T-helper 2 cell (primary cell): ENCODE measurements at places on chromosomes 7 and 10.

- DNase-seq, result no peak
Observed at GRCh38 chr10:43963793-43964425, 315.2 kb upstream of the ZNF32 start.

DNA sequence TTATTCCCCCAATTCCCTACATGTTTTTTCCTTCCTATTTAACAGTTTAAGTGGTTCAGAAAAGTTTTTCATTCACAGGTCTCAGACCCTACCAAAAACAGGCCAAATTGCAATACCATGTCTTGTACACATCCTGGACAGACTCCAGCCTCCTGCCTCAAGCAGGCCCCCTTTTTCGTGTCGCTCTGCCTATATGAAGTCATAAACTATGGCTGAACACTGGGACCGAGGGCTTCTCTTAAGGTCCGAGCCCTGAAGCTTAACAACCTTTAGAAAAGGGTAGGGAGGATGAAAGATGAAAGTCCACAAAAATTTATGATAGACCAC lies 1.4 kb downstream of the FBXW4 start:
- peak; percentile 58 for DNase-seq

GRCh38 chr10:12179606-12180170 lies 16.0 kb downstream of the NUDT5 start:
- DNase-seq, result no peak

DNA sequence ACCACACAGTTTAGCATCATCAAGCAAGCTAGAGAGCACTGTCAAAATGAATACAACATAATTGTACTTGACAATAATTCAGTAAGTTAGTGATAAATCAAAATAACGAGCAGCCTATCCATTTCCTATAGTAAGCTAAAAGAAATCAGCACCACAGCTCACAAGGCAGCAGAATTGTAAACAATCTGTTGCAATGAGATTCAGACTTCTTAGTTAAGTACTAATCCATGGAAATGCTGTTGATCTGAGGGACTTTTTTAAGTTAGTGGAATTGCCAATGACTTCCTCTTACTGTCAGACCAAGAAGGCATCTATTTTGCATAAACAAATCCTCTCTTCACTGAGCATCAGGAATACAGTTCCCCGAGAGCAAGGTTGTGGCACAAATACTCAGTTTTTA lies 136.6 kb upstream of the CCDC6 start:
- no peak for DNase-seq

DNA sequence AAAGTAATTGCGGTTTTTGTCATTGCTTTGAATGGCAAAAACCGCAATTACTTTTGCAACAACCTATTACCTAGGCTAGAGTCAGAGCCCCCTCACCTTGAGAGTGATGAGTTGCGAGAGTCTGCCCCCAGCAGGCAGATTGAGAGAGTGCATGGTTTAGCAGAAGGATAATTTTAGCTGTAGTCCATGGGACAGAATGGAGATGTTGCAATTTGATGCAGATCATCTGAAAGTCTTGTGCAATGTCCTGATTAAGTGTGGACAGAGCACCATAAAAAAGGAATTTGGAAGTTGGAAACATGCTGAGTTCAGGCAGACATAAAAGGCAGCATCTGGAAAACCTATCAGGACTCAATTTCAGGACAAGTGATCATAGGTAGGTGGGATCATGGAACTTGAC lies 48.7 kb downstream of the GPR141 start:
- DNase-seq, result no peak

- DNase-seq, result no peak
Observed at GRCh38 chr7:158282461-158283001, 305.1 kb downstream of the PTPRN2 start.

DNA sequence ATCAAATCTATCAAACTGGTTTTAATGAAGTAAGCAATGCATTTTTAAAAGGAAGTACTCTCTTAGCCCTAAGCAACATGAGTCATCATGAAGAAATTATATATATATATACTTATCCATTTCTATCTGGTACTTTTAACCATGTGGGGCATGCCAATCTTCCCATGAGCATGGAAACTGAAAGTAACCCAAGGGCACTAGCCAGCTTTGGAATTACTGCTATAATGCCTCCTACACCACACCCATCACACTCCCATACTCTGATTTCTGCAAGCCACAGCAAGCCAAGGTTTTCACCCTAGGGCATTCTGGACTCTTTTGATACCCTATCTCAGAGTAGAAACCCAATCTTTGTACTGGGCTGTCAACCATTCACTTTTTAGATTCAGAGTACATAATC lies 204.6 kb downstream of the IMMP2L start:
- DNase-seq, result no peak

DNA sequence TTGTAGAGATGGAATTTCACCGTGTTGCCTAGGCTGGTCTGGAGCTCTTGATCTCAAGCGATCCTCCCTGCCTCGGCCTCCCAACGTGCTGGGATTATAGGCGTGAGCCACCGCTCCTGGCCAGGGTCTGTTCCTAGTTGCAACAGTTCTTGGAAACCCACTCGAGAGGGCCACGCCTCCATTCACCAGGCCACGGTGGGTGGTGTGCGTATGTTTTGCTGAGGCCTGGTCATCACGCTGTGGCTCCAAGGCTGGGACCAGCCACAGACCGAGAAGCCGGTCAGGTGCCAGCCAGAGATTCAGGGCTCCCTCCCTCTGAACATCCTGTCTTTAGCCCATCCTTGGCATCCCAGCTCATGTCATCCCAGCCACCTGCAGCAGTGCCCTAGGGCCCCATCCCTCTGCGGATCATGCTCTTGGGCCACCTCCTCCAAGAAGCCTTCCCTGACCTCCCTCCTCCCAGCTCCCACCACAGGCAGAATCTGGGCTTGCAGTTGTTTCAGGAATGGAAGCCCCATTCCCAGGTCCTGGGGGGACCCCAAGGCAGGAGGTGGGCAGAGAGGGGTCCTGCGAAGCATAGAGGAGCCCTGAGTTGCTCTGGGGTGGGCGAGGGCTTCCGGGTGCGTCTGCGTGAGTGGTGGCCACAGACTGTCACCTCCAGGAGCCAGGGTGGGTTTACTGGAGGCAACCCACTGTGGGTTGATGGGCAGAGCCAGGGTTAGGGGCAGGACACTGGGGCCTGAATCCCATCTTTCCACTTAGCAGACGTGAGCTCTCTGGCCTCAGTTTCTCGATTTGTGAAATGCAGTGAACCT lies 5.2 kb downstream of the LAT2 start:
- no peak for DNase-seq

GRCh38 chr7:110573862-110574528 lies 516.9 kb upstream of the LRRN3 start:
- no peak for DNase-seq

DNA sequence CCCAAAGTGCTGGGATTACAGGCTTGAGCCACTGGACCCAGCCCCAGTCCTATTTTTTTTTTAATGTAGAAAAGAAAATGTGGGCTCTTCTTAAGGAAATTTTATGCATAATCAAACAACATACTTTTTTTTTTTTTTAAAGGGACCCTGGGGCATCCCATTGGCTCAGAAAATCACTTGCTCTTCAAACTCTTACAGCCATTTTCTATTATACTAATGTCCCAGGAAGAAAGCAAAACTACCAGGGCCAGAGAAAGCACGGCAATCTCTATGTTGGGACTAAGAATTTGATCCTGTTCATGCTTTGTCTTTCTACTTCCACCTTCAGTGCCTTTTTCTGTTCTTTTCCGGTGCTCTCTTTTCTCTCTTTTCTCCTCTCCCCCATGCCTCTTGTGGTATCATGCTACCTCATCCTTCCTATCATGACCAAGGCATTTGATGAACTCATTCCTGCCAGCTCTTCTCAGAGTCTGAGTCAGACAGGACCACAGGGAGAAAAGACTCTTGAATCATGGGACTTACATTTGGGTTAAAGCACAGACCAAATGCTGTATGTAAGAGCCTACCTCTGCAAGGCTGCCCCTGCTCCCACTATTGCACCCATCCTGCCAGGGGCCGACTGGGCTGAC lies 76.4 kb upstream of the CCNY start:
- no peak for DNase-seq

DNA sequence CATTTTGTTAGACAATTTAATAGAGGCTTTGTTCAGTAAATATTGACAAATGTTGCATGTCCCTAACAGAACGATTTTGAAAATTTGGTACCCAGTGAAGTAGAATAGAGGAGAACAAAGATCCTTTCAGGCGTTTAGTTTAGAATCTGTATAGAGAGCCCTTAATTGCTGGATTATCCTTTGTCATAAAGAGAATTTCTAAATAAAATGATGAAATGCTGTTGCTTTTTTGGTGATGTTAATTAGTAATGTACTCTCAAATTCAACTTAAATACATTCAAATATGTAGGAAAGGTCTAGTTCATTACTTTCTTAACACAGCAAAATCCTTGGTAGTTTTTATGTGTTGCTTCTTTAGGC lies 1.2 kb downstream of the LUC7L2 start:
- no peak for DNase-seq

DNA sequence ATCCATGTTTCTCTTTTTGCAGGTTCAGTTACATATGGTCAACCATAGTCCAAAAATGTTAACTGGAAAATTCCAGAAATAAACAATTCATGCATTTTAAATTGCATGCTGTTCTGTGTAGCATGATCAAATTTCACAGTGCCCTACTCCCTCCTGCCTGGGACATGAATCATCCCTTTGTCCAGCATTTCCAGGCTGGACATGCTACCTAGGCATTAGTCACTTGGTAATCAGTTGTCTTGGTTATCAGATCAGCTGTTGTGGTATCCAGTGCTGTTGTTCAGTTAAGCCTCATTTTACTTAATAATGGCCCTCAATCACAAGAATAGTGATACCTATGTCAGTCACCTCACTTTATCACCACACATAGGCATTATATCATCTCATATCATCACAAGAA lies 7.3 kb upstream of the PNLIP start:
- DNase-seq, result no peak

GRCh38 chr10:58209669-58210068 lies 58.0 kb downstream of the IPMK start:
- DNase-seq, result no peak

DNA sequence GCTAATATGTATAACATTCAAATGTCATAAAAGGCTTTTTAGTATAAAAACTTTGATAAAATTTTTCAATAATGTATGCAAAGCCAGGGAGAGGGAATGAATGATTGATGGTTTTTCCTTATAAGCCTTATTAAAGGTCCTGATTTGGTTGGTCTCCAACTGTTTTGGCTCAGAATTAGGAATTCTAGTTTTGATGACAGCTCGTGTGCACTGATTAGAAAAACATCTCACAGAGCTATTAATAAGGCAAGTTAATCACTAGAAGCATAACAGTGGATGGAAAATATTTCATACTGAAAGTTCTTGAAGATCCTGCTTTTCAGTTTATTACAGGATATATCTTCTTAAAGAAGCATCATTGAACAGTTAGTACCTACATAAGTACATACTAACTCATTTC lies 114.9 kb upstream of the NOBOX start:
- DNase-seq, result no peak

DNA sequence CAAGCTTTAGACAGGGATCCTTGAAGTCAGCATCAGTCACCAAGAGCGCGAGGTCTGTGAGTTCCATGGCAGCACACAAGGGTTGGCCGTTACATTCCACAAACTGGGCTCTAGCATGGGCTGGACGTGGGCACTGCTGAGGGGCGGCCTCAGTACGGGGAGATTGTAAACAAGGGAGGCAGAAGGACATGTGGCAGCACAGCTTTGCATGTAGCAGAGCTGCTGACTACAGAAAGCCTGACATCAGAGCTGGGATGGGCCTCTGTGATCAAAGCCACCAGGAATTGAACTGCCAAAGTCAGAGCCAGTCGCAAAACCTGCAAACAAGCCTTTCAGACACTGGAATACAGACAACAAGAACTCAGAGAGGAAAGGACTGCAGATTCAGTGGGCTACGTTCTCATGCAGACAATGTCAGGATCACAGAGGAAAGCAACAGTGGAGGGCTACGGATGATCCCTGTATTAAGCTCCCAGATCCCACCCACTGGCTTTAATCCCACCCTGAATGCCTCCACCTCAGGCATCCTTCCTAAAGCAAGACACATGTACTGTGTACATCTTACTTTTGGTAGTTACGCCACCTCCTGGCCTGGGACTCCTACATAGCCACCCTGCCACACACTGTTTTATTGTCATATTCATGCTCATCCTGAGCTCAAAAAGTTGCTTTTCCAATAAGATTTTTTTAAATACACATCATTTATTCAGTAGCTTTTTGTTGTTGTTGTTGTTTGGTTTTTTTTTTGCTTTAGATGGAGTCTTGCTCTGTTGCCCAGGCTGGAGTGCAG lies 291.1 kb upstream of the IMMP2L start:
- DNase-seq, result no peak

DNA sequence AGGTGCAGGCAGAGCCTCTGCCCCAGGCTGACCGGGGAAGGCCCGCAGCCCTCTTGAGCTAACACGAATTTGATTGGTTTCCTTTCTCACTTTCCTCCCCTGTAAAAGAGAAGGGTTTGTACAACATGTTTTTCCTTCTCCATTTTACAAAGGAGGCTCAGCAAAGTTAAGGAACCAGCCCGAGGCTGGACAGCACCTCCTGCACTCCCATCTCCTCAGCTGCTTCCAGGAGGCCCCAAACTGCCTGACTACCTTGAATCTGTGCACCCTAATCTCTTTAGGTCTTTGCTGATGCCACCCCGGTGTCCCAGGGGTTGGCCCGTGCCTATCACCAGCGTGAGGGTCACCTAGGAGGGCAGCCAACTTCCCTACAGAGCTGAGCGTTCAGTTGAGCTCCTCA lies 4.2 kb downstream of the ALKBH4 start:
- no peak for DNase-seq

- DNase-seq, result no peak
Observed at GRCh38 chr10:52740913-52741675, 31.5 kb downstream of the MBL2 start.

DNA sequence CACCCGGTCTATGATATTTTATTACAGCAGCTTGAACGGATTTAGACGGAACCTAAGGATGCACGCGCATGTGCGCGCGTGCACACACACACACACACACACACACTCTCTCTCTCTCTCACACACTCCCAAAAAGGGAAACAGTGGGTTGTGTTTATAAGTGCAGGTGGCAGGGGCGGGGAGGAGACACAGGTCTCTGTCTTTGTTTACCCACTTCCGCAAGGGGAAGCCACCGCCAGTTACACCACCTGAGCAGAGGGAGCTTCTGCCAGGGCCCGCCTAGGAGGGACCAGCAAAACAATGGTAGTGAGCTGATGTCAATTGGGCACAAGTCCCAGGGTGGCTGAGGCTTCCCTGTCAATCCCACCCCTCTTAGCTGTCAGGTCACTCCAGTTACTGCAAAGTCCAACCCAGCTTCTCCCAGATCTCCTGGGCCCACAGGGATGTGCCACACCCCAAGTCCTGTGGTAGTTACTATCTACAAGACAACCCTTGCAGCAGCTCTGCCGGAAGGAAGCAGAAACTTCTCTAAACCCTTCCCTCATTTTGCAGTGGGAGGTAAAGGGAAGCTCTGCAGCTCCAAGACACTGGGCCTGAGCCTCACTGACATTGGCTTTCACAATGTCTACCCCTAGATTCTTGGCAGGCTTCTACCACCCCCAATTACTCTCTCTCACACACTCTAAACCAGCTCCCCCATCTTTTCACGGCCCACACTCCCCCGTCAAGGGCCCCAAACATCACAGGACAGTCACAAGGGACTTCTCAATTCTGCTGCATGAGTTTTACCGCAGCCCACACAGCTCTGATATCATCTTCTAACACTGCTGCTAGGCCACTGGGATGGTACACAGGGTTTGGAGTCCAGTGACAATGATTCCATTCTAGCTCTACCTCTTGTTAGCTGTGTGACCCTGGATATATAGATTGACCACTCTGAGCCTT lies 17.6 kb downstream of the ANXA11 start:
- DNase-seq, result peak; percentile 45
